ENCODE measurements at places on chromosomes 5 and 9. TPM values are rescaled to one million over a fixed set of nuclear protein-coding genes. Genes with fewer than 3 reads are reported as not detected.

Gene BTNL3
- total RNA-seq, result not detected

Gene GLDC
- not detected for total RNA-seq

Gene RNF180
- not detected for total RNA-seq

Gene ZFP37
- 1.7 TPM for total RNA-seq

Gene ROPN1L
- total RNA-seq, result 4.3 TPM

Gene PCDH1
- total RNA-seq, result 39.2 TPM

Gene ANGPTL2
- total RNA-seq, result not detected

Gene CCL27
- total RNA-seq, result not detected

All from natural killer cell (primary cell).